ENCODE measurements at places on chromosomes 5 and 9.

- no peak for DNase-seq
These were observed 83.0 kb downstream of the NTNG2 start for GRCh38 chr9:132244582-132245455.

- no peak for DNase-seq
These were observed 116.8 kb upstream of the CNTLN start for GRCh38 chr9:17017931-17018491.

GRCh38 chr5:37834542-37835379, 5.1 kb downstream of the GDNF start:
- DNase-seq: no peak

DNA sequence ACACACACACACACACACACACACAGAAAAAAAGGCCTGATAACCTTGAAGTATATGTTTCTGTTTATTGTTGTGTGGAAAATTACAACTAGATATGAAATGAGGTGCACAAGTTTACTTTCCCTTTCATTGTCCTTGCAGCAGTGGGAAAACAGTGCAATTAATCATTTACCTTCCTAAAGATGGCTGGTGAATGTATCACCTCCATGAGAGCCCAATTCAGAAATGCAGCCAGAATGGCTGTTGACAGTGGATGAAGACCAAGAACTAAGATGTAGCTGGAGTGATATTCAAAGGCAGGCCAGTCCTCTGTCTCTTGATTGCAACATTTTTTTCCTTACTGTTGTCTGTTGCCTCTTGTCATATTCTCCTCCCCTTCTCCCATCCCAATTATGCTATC, 49.6 kb upstream of the EIF4EBP3 start:
- peak; percentile 5 for DNase-seq

- no peak for DNase-seq
These were observed 56.6 kb upstream of the SPTLC1 start for GRCh38 chr9:92171822-92172221.

GRCh38 chr9:91017245-91017644, 215.6 kb downstream of the SYK start:
- no peak for DNase-seq

- DNase-seq: peak; percentile 33
These were observed 134.7 kb upstream of the DMRT1 start for GRCh38 chr9:706606-707459.

- no peak for DNase-seq
These were observed 17.6 kb upstream of the HAVCR1 start for GRCh38 chr5:157076558-157076957.

DNA sequence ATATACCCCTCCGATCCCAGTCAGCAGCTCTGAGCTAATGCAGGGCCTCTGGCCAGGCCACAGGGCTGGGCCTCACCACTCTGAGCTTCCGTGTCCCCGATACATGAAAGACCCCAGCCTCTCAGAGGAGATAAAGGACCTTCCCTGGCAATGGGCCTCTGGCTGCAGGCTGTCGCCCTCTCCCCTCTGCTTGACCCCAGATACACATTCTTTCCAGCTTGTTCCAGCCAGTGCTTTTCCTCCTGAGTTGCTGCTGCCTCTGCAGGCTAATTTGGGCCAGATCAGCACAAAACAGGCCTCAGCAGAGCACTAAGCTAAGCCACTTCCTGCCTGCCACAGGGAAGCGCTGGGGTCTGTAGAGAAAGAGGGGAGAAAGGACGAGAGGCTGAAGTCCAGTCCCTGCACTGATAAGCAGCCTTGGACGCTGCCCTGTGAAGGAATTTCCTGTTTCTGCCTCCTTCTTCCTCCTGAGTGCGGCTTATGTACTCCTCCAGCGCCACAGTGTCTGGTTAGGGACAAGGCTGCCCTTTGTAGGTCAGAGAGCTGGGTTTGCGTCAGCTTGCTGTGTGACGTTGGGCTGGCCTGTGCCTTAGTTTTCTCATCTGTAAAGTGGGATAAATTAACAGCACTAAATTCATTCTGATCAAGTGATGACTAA, 73.0 kb upstream of the IL17B start:
- DNase-seq: peak; percentile 94

GRCh38 chr9:70069704-70070103, 26.1 kb downstream of the MAMDC2 start:
- DNase-seq: no peak

- DNase-seq: no peak
These were observed 101.5 kb upstream of the SNX2 start for GRCh38 chr5:122673343-122673742.

- no peak for DNase-seq
These were observed 134.5 kb downstream of the DAB2IP start for GRCh38 chr9:121785673-121786542.

Data from large intestine (tissue), 12 donors.